ENCODE measurements at places on chromosomes 12 and 14.
A peak's percentile ranks its signal among the peaks of the same experiment; 100 is the strongest.

DNA sequence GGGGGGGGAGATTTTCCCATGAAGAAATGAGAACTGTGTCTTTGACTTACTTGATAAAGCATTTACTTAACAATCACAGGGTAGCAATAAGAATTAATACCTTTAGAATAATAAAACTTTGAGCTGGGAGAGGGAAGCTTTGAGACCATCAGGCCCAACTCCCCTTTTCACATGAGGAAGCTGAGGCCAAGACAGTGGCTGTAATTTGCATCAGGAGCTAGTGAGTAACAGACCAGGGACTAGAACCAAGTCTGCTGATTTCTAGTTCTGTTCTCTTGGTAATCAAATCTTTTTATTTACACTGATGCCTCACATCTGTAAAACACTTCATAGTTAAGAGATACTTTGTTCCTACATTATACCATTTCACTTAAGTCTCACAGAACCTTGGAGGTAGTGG lies 28.7 kb downstream of the TTC8 start:
- DNase-seq = no peak

- DNase-seq = no peak
Measured at GRCh38 chr14:104659146-104659545, 30.3 kb upstream of the INF2 start.

DNA sequence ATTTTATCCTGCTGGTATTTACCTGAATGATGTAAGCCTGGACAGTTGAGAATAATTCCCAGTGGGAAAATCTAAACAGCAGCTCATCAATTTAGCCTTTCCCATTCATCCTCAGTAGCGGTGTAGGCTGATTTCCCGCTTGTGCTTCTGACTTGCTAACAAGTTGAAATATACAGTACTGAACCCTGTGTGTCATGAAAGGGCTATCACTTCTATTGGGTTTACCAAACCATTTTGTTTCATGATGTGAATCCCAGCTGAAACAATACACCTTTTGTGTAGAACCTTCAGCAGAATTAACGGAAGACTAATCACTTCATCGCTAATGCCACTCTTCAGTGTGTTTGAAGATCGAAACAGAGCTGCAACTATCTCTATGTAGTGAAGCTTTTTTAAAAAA lies 88.4 kb downstream of the POLR3B start:
- no peak for DNase-seq

- DNase-seq = no peak
Measured at GRCh38 chr14:44700694-44701093, 193.6 kb upstream of the FSCB start.

DNA sequence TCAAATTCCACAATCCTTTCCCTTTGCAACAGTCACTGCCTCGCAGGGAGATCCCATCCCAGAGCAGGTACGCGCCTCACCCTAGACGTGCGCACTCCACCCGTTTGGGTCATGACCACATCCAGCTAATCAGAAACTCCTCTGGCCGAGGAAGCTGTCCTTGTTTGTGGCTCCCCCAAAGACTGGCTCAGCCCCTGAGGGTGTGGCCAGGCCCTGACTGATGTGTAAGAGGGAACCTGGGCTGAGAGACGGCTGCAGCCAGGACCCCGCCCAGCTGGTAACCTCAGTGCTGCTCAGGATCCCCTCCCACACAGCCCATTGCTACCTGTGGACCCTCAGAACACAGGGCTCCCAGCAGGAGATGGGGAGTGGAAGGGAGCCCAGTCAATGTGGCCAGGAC lies 183.2 kb upstream of the SFSWAP start:
- DNase-seq = no peak

GRCh38 chr12:130281153-130281799 lies 56.4 kb upstream of the PIWIL1 start:
- DNase-seq = no peak

DNA sequence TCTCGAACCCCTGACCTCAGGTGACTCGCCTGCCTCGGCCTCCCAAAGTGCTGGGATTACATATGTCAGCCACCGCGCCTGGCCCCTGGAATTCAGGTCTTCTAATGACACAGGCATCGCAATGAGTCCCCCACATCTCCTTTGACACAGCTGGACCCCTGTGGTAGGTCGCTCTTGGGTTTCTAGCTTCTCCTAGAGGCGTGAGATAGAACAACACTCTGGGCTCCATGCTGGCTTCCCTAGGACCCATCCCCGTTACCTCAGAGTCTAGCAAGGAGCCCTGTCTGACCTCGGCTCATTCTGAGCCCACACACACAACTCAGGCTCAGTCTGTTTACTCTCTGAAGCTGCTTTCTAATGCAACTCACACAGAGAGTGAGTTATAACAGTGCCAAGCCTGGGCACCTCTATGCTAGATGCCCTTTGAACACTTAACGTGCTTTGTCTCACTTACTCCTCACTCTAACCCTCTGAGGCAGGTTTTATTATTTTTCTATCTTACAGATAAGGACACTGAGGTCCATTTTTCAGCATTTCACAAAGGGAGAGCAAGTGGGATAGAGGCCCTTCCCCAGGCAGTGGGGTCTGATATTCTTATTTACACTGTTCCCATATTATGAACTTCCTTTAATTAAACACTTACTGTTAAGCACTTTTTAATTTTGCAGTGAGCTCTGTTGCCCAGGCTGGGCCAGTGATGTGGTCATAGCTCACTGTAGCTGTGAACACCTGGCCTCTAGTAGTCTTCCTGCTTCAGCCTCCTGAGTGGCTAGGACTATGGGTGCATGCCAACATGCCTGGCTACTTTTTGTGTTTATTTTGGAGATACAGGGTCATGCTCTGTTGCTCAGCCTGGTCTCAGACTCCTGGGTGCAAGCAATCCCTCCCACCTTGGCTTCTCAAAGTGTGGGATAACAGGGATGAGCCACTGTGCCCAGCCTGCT lies 40.6 kb upstream of the RBM19 start:
- no peak for DNase-seq

- DNase-seq = no peak
Measured at GRCh38 chr14:65208548-65208947, 106.2 kb upstream of the MAX start.

DNA sequence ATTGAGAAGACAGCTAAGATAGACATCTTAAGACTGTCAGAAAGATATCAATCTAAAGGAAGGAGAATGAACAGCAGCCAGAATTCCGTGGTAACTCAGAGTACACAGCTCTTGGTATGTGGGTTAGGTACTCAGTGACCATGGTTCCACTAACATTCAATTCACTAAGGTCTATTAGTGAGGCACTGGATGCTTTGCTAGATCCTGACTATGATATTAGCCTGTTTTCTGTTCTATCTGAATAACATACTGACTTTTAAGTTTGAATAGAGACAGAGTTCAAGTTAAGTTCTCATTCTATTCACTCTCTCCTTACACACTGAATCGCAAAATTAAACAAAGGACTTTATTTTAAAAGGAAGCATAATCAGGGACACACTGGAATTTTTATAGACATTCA lies 106.4 kb downstream of the PRKD1 start:
- DNase-seq = no peak

GRCh38 chr12:7450667-7451066 lies 6.7 kb upstream of the CD163L1 start:
- no peak for DNase-seq

DNA sequence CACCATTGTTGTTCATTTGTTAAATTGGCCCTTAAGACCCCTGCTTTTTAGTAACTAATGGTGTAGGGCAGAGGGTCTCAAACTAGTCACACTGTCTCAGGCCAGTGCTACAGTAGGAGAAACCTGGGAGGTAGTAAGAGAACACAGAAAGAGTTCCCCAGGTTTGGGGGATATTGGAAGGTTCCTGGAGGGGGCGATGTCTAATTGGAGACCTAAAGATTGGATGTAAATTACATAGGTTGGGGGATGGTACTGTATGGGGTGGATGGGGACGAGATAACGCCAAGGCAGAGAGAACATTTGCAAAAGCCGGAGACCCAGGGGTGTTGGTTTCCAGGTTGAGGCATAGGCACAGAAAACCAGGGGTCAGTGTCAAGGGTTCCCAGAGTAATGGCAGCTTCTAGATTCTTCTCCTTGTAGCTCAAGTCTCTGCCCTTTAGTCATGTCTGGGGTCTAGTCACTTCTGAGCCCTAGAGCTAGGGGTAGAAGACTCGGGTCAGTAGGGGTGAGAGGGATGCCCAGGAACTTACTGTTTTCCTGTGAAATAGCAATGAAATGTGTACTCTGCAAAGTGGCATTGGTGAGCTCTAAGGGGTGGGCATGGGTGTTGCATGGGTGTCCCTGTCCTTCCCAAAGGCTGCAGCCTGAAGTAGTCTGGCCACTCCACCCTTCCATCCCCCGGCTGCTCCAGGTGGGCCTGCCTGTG lies 21.8 kb downstream of the PLEKHG3 start:
- DNase-seq = no peak

DNA sequence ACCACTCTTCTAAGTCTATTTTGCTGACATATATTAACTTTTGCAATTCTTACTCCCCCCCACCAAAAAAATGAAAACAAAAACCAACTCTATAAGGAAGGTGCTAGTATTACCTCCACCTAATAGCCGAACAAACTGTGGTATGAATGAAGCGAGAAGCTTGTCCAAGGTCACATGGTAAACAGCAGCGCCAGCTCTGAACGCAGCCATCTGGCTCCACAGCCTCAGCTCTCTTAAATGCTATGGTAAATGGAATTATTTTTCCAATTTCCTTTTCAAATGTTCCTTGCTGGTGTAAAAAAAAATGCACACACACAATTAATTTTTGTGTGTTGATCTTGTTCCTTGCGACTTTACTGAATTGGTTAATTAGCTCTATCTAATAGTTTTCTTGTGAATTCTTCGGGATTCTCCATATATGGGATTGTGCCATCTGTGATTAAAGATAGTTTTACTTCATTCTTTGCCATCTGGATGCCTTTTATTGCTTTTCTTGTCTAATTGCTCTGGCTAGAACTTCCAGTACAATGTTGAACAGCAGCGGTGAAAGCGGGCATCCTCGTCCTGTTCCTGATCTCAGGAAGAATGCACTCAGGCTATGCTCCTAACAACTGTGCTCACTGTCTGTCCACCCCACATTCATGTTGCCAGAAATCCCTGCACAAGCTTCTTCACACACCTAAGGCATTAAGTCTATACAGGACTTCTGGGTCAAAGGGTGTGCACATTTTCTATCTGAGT lies 10.7 kb upstream of the C12orf76 start:
- no peak for DNase-seq

DNA sequence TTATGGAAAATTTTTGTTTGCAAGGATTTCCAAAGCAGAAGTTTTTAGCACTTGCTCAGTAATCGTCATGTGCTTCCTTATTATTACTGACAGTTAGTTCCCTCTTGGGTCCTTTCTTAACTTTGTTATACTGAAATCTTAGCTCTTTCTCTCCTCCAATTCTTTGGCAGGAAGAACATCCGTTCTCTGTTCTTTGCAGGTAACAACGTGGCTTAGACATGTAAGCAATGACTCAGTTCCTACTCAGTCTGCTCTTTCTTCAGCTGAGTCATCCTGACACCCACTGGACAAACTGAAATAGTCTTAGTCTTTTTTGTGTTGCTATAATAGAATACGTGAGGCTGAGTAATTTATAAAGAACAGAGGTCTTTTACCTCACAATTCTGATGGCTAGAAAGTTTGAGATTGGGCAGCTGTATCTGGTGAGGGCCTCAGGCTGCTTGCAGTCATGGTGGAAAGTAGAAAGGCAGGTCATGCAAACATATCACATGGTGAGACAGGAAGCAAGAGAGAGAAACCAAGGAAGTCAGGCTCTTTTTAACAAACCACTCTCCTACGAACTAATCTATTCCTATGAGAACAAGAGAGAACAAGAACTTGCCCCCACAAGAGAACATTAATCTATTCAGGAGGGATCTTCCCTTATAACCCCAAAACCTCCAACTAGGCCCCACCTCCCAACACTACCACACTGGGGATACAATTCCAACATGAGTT lies 49.2 kb downstream of the TESPA1 start:
- peak; percentile 32 for DNase-seq

DNA sequence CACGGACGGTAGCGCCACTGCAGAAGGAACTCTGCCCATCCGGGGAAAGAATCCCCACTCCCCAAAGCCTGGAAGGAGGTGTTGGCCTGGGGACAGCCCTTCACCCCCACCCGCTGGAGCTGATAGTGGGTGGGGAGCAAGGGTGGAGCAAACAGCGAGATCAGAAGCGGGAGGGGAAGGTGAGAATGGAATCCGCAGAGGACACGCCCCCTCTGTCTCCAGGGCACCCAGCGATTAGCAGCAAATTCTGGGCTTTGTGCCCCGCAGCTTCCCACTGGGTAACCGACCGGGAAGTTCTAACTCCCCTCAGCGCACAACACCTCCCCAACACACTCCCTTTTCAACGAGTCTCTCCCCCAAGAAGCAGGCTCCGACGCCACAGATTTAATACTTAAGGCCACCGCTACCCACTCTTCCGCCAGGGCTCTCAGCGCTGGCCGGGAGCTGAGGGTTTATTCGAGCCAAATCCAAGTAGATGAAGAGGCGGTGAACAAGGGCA lies 1.4 kb downstream of the SLC25A29 start:
- DNase-seq = no peak

GRCh38 chr12:9794484-9795093 lies 32.7 kb upstream of the KLRF1 start:
- DNase-seq = no peak

DNA sequence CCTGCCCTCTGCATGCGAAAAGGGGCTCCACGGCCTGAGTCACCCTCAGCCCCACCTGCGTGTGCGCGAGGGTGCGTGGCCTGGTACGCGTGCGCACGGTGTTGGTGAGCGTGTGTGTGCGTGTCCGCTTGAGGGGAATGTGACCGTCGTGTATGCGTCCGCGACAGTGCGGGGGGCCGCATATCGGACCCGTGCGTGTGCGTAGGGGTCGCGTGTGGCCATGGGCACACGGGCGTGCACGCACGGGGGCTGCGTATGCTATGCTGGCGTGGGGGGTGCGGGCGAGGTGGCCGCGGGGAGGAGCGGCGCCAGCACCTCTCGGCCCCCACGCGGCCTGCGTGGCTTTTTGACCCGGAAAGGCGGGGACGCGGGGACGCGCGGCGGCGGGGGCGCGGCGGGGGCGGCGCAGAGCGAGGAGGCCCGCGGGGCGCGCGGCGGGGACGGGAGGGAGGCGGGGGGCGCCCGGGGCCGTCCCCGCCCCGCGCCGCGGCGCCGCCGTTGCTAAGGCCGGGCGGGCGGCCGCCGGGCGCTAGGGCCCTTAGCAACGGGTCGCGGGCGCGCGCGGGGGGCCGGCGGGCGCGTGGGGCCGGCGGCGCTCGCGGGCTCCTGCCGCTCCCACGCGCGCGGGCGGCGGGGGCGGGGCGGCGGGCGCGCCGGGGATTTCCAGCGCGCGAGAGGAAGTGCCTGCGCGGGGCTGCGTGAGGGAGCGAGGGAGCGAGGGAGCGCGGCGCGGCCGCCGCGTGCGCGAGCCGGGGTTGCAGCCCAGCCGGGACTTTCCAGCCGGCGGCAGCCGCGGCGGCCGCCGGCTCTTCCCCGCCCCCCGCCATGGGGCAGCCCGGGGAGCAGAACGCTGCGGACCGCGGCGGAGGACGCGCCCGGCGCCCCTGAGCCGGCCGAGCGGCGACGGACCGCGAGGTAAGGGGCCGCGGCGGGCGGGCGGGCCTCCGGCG lies at the start of gene TRAF3:
Gene TRAF3, plus strand, starts transcription at position 689 of the 950 bp plus-strand sequence. CDS start 92,753 bp downstream, outside the sequence.
- no peak for DNase-seq
